ENCODE measurements at places on chromosomes 11 and 22.

DNA sequence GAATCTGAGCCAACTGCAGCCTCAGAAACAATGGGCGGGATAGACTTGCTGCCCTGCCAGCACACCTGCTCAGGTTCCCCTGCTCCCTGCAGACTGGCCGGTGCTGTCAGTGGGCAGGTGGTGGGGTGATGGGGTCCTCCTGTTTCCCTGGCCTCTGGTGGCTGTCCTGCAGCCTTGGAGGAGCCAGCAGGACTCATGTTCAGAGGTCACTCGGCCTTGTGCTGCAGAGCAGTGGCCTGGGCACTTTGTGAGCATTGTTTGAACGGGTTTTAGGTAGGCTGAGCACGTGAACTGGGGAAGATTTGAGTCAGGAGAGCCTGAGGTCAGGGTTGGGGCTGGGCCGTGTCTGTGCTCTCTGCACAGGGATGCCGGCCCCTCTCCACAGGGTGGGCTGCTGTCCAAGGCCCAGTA lies 17.6 kb downstream of the PPIL2 start:
- no peak for DNase-seq

- no peak for DNase-seq
Measured at GRCh38 chr11:134120921-134121526, 52.2 kb downstream of the JAM3 start.

- no peak for DNase-seq
Measured at GRCh38 chr11:132471466-132471865, 1060.8 kb downstream of the OPCML start.

GRCh38 chr11:33005175-33005574 lies 10.5 kb upstream of the DEPDC7 start:
- peak; percentile 15 for DNase-seq

DNA sequence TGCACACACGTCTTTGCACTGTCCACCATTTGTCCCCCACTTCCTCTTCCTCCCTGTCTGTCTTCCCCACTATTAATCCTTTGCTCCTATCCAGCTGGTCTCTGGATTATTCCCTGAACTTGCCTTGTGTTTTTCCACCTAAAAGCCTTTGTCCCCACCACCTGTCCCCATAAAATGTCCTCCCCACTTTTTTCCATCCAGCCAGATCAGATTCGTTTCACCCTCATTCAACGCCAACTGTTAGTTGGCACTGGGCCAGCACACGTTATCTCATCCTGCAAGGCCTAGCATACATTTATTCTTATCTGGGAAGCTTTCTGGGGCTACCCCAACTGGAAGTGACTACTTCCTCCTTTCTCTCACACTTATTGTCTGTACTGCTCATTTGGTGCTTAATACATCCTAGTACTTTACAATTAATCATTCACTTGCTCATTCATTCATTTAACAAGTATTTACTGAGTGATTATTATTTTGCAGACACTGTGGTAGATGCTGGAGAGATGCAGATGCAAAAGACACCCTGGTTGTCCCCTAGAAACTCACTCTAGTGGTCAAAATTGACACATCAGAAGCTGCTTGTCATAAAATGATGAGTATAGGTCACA lies 96.2 kb downstream of the RASSF10 start:
- DNase-seq: no peak

GRCh38 chr22:23351321-23351720 lies 171.0 kb downstream of the BCR start:
- DNase-seq: no peak

DNA sequence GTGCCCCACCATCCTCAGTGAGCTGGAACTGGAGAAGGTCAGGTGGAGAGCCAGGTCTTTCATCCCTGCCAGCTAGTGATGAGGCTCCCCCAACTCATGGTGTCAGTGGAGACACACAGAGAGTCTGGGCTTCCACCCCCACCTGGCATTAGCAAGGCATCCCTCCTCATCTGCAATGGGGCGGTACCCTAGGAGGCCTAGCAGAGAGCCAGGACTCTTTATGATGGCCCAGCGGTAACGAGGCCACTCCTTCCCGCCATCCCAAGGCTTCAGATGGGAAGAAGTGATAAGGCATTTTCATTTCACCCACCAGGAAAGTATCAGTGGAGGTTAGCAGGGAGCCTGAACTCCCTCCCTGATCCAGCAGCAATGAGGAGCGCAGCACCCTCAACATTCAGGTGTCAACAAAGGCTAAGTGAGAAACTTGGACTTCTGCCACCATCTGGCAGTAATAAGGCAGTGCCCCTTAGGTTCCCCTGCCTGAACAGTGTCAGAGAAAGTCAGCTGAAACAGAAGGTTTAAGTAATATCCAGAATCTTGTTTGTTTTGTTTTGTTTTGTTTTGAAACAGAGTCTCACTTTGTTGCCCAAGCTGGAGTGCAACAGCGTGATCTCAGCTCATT lies 40.5 kb upstream of the FBLN1 start:
- DNase-seq: no peak

DNA sequence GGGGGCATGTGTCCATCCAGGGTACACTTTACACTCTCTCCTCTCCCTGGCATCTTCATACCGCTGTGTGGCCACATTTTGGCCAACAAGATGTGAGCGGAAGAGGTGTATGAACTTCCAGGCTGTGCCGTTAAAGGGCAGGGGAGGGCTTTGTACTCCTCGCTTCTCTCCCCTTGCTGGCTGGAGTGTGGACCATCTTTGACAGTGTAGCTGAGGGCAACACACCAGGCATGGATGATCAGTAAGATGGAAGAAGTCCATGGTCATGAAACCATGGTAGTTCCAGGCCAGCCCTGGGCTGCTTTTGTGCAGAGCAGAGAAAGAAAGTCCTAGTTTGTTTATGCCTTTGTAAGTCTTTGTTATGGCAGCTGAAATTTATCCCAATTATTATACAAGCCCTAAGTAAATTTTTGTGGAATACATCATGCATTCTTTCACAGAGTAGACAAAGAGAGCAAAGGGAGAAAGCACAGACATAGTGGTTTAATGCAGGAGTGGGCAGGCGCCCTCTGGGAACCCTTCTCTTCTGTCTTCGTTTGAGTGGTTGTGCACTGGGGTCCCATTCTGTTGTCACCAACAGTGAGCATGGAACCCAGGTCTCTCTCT lies 70.4 kb downstream of the FBXO7 start:
- DNase-seq: no peak

GRCh38 chr11:96314326-96315020 lies 28.5 kb downstream of the MAML2 start:
- DNase-seq: no peak

GRCh38 chr11:18768472-18768901 lies 23.1 kb downstream of the PTPN5 start:
- no peak for DNase-seq

DNA sequence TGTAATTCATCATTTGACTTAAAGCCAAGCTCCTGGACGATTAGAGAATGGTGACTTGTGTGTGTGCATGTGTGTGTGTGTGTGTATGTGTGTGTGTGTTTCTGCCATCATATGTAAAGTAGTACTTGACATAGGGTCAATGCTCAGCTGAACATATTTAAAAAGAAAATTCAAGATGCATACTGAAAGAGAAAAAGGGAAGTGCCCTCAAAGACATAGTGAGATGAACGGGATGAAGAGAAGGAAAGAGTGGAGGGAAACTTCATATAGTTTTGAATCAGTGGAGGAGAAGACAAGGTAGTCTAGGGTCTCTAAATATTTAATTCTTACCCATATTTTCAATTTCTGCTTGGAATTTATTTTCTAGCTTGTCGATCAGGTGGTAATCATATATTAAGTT lies 4.0 kb downstream of the TCN1 start:
- DNase-seq: no peak

DNA sequence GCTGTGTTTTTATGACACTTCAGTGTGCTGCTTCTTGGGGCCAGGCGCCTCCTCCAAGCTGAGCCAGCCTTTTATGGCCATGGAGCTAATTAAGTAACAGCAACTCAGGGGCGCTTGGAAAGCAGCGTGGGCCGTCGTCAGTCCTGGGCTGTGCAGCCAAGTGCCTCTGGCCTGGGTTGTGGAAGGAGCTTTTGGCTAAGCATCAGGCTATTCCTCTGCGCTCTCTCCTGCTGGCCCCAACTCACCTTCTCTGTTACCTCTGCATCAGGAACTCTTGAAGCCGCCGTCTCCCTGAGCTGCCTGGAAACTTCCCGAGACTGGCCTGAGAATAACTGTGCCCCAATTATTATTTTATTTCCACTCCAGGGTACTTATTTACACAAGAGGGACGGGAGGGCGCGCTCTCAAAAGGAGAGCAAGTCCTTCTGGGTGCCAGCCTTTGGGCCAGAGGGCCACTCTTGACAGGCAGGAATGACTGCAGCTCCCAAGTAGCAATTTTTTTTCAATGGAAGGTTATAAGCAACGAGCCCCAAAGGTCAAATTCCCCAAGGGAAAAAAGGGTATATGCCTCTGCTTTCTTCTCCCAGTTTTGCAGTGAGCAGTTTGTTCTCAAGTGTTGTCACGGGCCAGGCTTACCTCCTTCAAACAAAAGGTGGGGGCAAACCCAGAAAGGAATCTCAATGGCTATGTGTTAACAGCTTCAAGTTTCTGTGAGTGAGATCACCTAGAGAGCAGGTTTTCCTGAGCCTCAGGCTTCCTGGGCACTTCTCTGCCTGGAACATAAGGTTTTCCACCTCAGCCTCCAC lies 38.5 kb upstream of the NAV2 start:
- no peak for DNase-seq

- DNase-seq: no peak
Measured at GRCh38 chr11:68335683-68336082, 23.3 kb downstream of the LRP5 start.

DNA sequence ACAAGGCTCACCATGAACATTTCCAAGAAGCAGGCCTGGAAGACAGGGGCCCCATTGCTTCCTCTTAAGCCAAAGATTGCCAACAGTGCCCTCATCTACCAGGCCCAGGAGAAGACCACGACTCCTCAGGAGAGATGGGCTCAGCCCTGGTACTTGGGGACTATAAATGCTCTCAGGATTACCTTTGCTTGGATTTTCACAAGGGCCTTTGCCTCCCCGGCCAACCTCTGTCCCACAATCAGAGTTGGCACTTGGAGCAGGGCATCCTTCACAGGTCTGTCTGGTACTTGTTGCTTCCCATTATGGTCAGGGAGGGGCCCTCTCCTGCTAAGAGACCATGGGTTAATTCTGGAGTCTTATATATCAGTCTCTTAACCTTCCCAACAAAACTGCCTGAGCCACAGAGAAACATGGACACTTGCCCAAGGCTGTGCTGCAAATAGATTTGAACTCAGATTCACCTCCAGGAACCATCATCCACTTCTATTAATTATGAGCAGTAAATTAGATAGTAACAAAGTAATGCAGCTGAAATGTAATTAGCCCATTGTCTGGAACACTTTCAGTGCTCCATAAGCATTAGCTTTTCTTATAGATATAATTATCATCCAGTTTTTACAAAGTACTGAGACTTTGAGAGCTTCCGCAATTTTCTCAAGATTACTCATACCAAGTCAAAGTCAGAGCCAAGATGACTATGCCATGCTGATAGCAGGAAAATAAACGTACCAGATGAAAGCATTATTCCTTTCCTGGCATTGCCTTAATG lies 33.5 kb downstream of the POU2AF3 start:
- no peak for DNase-seq

DNA sequence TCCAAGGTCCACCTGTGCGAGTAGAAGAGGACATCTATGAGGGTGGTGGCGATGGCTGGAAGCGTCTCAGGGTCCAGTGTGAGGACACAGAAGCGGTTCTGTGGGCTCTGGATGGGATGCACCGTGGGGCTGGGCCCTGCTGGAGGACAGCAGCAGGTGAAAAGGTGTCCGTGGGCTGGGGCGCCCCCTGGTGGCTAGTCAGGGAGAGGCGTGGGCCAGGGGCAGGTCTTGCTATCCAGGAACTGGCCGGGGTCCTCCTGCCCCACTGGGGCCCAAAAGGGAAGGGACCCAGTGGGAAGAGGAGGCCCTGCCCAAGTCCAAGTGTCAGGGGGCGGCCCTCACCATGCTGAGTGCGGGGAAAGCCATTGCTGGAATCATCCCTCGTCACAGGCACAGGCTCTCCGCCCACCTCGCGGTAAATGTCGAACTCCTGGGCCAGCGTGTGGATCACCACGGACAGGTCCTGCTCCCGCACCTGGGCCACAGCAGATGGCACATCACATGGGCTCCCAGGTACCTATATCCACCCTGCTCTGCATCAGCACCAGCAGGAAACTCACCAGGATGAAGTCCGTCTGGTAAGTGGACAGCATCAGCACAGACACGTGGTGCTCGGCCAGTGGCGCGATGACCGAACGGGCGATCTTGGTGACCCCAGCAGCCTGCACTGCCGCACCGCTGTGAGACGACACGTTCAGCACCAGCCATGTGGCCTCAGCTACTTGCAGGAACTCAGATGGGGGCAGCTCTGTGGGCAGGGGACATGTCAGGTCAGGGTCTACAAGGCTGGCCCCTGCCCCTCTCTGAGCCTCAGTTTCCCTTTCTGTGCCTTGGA lies 2.3 kb downstream of the CASTOR1 start:
- peak; percentile 78 for DNase-seq

DNA sequence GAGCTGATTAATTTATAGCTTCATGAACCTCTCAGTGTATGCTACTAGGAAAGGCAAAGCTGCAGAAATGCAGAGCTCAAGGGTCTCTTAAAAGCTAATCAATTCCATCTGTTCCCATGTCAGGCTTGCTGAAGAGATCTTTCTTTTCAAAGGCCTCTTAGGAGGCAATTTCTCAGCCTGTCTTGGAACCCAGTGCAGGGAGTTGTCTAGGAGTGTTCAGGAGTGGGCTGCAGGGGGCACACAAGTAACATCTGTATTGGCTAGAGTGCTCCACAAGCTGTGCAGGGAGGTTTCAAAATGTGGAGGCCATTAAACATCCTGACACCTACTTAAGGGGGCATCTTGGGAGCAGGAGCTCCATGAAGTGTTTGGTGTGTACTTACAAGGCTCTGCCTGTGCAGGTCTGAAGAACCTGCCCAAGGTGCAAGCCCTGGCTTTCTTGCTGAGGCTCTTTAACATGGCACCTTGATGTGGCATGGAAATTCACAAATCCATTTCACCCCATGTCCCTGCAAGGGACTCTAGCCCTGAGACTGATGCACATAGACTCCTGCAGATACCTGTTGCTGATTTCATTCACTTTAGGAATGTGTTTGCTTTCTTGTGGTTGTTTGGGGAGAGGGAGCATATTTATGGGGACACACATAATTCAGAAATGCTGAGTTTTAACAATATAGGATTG lies 134.7 kb downstream of the ME3 start:
- DNase-seq: no peak

DNA sequence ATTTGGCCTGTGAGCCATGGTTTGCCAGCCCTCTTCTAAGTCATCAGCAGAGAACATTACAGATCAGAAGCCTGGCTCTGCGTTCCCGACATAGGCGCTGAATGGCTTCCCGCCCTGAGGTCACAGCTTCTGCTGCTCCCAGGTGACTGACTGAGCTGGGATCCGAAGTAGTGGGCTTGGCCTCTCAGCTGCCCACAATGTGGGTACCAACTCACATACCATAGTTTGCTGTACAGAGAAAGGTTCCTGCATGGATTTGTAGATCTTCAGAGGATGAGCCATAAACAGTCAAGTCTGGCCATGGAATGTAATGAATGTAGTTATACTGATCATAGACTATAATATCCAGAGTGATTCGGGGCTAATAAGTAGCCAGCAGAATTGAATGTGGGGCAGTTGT lies 42.6 kb downstream of the TEAD1 start:
- no peak for DNase-seq
